ENCODE measurements at places on chromosomes 13 and 19. TPM values are rescaled to one million over a fixed set of nuclear protein-coding genes. Genes with fewer than 3 reads are reported as not detected.

- no peak for DNase-seq
Measured at GRCh38 chr19:3403489-3404323, 37.3 kb downstream of the NFIC start.

- DNase-seq: peak; percentile 10
Measured at GRCh38 chr19:52270266-52270885, 989 bp downstream of the ZNF766 start.

GRCh38 chr13:43880214-43880855 is 631 bp downstream of the LACC1 start:
- no peak for DNase-seq

- no peak for DNase-seq
Measured at GRCh38 chr19:47310819-47311218, 1.2 kb downstream of the C5AR1 start.

DNA sequence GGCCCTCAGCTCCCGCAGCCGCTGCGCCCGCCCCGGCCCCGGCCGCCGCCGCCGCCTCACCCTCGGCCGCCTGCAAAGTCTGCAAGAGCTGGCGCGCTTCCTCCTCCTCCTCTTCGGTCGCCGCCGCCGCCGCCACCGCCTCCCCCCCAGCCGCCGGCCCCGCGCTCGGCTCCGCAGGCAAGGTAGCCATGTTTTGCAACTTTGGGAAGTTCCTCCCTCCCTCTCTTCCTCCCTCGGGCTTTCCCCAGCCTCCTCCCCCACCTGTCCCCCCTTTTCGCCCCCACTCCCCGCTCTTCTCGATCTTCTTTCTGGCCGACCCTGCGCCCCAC is 433 bp downstream of the SIX5 start:
- peak; percentile 49 for DNase-seq

- DNase-seq: peak; percentile 56
Measured at GRCh38 chr19:45104658-45105349, 11.8 kb downstream of the PPP1R37 start.

DNA sequence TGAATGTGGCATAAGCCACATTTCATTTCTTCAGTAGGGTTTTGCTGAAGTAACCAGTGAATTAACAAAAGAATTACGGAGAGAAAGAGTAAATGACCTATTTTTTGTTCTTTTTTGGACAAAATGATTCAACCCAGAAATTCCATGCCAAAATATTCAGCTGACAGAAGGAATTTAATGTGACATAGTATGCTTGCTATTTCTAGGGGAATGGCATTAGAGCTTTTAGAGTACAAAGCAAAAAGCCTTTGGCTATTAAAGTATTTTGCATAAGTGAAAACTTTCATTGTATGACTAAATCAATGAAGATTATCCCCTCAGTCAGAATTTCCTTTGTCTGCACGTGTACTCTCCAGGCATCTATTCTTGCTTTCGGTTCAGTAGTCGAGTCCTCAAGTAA is 465.3 kb downstream of the COG6 start:
- no peak for DNase-seq

DNA sequence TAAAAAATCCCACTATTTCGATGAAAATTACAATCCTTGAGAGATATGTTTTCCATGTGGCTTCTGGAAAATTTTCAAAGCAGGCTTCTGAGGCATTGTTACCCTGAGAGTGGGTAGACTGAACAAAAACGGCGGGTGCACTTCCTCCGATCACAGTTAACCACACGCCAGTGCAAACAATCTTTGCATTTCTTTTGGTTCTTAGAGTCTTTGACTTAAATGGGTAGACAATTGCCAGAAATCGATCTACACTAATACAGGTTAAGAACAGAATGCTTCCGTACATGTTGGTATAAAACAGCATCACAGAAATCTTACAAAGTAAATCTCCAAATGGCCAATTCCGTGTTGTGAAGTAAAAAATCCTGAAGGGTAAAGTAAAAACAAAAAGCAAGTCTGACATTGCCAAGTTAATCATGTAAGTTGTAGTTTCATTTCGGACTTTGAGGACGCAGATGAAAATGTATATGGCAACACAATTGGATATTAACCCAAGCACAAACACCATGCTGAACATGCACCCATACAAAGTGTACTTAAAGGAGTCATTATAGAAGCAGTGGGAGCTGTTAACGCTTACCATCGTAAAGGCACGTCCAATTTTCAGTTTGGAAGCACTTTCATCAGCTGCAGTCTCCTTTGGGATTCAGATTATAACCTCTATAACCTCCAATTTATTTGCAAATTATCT is 927 bp downstream of the LPAR6 start:
- peak; percentile 21 for DNase-seq

DNA sequence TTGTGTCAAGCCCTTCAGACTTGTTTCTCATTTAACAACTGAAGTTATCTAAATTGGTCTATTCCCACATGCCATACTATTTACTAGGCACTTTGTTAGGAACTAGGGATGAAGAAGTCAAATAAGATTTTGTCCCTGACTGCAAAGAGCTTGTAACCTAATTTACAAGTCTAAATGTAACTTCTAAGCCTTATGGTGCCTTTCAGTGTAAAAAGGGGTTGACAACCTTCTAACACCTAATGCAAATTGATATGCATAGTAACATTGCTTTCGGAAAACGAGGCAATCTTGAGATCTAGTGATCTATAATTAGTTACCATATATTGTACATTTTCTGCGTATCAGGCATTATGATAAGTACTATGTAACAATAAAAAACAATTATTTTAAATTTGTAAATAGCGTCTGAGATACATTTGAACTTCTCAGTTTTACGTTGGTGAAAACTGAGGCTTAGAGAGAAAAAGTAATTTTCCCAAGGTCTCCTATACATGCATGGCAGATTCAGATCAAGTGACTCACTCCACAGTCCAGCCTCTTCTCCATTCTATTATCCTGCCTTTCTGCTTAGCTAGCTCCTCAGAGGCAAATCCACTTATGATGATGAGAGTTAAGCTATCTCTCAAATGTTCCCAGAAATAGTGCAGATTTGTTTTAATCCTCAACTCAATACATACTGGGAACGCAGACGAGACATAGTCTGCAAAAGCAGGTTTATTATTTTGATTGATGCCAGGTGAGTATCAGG is 764.9 kb upstream of the SLITRK5 start:
- no peak for DNase-seq

DNA sequence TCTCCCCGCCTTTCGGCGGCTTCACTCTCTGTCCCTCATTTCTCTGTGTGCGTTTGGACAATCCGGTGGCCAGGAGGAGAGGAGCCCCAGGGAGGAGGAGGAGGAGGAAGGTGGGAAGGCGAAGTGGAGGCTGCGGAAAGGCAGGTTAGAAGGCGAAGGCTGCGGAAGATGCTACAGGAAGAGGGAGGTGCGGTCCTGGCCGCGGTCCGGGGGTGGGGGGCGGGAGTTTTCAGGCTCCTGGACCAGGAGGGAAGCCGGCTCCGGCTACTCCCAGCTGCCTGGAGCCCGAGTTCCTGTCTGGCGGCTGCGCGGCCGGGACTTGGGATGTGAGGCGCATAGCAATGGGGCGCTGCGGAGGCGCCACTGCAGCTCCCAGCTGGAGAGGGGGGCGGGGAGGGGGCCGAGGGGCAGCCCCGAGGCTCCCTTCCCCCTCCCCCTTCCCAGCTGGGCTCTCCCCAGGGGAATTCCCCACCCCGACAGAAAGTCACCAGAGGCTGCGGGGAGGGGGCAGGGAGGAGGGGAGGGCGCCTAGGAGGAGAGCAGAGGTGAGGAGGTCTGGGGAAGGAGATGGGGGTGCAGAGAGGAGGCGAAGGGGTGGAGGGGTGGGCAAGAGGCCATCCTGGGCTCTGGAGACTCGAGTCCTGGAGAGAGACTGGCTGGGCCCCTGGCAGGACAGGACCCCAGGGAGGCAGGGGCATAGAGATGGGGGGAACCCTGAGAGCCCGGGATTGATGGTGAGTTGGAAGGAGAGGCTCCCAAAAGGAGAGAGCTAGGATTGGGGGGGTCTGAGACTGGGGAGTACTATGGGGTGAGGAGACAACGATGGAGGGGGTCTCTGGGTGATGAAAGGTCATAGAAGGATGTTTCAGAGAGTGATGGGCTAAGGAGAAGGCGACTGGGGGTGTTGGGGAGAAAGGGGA is 2.0 kb downstream of the LRRC4B start:
- DNase-seq: peak; percentile 58

DNA sequence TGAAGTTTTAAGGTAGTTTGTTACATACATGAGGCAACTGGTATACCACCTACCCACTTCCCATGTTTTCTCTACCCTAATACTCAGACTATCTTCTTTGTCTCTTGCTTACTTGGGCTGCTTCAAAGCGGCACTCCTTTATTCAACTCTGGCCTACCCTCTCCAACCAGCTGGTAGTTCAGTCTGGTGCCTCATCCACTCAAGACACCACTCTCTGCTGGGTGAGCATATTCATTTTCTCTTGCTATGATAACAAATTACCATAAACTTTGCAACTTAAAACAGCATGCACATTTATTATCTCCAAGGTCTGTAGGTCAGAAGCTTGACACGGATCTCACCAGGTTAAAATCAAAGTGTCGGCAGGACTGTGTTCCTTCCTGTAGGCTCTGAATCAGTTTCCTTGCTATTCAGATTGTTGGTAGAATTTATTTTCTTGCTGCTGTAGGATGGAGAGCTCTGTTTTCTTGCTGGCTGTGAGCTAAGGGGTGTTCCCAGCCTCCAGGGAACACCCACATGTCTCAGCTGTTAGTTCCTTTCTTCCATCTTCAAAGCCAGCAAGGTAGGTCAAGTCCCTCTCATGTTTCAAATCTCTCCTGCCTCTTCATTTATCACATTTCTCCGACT is 666.0 kb downstream of the DIAPH3 start:
- no peak for DNase-seq

DNA sequence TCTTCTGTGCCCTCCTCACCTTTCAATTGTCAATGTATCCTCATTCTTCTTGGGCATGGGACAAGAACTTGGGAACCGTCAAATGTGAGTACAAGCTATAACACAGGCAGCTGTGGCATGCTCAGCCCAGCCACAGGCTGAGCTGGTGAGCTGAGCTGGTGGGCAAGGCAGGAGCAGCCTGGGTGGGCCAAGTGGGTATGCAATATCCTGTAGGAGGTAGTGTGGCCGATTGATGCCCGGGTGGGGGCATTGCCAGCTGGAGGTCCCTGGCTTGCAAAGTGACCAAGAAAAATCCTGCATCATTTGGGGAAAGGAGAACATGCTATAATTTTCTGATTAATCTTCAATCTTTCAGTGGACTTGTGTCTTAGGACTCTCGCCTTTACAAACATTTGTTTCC is 507.2 kb upstream of the SLC10A2 start:
- no peak for DNase-seq

DNA sequence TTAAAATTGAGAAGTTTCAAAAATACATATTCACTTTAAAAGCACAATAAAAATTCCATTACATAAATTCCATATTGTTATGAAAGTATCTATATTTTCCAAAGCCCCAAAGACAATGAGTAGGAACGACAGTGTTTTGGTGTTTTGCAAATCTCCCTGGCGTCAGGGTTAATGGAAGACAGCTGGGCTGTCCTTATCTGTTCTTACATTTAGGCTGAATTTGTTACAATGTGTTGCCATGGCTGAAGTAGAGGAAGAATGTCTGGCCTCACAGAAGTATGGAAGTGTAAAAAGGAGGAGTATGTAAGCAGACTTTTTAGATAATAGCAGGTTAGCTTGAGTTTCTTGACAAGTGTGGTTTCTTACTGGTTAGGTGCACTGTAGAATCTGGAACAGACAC is 124.4 kb upstream of the SPATA13 start:
- no peak for DNase-seq

- peak; percentile 61 for DNase-seq
Measured at GRCh38 chr19:15871570-15871969, 26.3 kb downstream of the CYP4F2 start.

- no peak for DNase-seq
Measured at GRCh38 chr13:109180905-109181425, 551.6 kb downstream of the MYO16 start.

DNA sequence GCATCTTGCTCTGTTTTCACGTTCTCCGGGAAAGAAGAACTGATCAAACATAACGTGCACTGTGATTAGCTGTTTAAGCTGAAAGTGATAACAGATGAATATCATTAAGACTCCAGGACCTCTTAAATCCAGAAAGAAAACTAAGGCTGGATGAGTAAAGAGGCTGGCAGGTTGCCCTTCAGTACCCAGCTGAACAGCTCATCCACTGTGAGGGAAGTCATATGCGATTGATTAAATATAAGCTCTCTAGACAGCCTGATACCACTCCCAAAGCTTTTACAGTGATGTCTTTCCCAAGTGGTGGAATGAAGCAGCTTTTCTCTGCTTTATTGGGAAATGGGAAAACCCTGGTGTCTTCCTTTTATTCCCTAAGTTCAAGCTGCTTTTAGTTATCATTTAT is 116.9 kb downstream of the EFNB2 start:
- no peak for DNase-seq

DNA sequence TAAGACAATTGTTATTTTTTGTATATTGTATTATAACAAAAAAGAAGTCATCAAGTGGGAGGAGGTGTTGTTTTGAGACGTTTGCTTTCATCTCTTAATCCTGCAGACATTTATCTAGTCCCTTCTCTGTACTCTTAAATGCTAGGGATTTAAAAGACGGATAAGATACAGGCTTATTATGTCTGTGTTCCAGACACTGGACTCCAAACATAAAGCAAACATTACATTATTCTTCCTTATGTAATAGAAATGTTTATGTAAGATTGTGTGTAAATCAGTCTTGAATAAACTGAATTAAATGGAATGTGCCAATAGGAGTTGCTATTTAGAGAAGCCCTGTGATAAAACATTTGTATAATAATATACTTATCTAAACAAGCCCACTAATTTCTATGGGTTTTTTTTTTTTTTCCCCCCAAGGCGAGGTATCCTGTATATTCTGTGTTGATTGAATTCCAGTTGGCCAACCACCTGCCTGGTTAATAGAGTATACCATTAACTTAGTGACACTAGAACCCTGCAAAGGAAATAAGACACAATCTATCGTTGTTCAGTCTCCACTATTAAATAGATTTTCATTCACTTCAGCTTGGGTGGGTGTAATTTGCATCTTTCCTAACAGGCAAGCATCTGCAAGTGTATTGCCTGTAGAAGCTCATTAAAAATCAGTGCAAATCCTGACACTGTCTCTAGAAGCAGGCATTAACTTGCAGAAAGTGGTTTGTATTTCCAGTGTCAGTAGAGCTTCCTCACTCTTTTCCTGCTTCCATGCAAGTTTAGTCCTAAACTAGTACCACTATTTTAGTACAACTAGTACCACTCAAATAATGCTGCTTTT is 69.0 kb downstream of the LRCH1 start:
- DNase-seq: no peak

The ERF gene
- total RNA-seq: 60.0 TPM

DNA sequence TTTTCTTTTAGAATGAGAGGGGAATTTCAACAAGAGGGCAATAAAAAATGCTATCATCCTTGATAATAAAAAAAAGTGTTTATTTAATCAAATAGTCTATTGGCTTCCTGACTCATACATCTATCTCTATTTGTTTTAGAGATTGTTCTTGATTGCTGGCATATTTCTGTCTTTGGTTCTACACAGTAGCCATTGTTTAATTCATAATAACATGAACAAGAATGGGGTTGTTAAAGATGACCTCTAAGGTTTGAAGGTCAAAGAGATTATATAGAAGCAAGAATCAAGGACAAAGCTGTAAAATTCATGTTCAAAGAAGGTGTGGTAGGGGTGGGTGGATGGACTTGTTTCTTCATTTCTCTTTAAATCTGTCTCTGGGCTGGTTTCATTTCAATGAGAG is 166.0 kb upstream of the KLF12 start:
- no peak for DNase-seq
